ENCODE measurements at places on chromosomes 16 and 17. TPM values are rescaled to one million over a fixed set of nuclear protein-coding genes. Genes with fewer than 3 reads are reported as not detected.

Gene NF1
- 32.3 TPM for total RNA-seq

DNA sequence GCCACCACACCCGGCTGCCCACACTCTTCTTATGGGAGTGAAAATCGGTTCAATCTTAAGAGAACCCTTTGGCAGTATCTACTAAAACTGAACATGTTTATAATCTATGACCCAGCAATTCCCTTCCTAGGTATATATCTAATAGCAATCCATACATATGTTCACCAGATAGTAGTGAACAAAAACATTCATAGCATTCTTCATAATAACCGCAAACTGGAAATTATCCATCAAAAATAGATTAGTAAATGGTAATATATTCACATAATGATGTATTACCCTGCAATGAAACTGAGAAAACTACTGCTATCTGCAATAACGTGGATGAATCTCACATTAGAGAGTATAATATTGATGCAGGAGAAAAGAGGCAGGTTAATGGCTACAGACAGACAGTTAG is 23.1 kb downstream of the COPRS start:
- DNase-seq = no peak

Gene TNFSF12
- total RNA-seq = 18.4 TPM

DNA sequence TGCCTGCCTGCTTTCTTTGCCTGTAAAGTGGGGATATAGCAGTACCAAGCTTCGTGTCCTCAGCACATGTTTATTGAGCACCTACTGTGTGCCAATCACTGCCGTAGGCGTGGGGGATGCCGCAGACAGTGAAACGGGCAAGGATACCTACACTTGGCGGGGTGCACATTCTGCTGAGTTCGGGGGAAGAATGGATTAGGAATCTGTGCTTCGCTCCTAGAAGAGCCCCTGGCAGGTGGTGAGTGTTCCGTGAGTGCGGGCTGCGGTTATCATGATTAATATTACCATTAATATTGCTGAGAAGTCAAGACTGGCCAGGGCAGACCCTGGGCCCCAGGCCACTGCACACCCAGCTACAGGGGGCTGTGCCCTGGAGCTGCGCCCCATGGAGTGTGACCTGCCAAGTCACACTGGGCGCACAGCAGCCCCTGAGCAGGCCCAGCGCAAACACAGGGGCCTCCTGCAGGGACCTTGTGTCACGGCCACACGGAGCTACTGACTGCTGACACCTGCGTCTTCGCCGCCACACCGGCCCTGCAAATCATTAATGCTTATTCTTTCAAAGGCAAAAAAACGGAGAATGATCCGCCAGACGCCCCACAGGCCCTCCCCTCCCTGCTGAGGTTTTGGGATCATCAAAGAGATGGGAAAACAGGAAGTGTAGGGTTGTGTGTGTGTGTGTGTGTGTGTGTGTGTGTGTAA is 213.4 kb upstream of the GSE1 start:
- DNase-seq = no peak

DNA sequence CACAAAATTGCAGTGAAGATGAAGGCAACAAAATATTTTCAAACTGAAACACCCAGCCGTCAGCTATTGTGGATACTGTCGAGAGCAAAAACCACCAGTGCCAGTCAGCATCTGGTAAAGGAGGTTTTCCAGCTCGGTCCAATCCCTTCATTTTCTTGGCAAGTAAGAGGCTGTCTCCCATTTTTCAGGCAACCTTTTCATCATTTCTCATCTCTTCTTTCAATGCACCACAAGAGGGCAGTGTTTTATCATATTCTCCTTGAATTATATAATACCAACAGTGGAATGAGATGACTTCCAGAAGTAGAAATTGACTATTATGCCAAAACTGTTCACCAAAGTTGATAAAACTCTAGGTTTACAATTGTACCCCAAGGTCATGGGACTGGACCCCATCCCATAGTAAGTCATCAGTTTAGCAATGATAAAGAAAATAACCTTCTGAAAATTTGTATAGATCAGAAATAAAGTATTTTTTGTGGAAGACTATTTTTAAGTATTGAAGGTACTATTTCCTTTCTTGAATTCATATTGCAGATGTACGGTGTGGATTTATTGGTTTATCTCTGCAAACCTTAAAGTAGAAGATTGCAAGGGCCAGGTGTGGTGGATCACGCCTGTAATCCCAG is 16.8 kb downstream of the NQO1 start:
- no peak for DNase-seq

DNA sequence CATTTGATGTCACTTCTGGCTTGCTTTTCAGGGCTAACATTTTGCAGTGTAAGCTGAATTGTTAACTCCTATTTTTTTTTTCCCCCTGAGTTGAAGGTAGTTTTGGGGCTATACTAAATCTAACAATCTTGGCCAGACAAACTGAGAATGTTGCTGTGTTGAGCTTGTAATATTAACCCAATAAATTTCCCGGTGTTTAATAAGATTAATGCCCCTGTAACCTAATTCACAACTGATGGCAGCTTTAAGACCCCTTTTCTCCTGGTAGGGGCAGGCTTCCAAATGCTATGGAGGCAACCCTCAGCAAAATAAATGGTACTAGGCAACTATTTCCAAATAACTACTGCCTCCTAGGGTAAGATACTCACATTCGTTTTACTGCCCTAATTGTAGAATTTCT is 549.6 kb upstream of the KIF2B start:
- DNase-seq = no peak

GRCh38 chr17:64020056-64020766 is at the start of gene ICAM2:
ICAM2 (minus strand) TSS chr17:64020633; CDS start chr17:64006691, 13,942 bp downstream.
- DNase-seq = peak; percentile 84

GRCh38 chr16:12113523-12114345 is 137.2 kb downstream of the SNX29 start:
- no peak for DNase-seq

Gene HAS3
- total RNA-seq = 11.3 TPM

- no peak for DNase-seq
These were observed 28.7 kb downstream of the NOS2 start for GRCh38 chr17:27771586-27771985.

Data from suprapubic skin (tissue), 4 donors.